Activated CD4-positive, alpha-beta T cell treated with anti-CD3 and anti-CD28 coated beads, Interleukin-2, amount 10 ng/mL, durations not matched to agents 24 days and 14 days (primary cell): ENCODE measurements at places on chromosomes 4 and X.

GRCh38 chr4:23866450-23867075 is 23.3 kb downstream of the PPARGC1A start:
- DNase-seq: no peak

GRCh38 chr4:62474802-62475201 is 1274.7 kb downstream of the ADGRL3 start:
- no peak for DNase-seq

DNA sequence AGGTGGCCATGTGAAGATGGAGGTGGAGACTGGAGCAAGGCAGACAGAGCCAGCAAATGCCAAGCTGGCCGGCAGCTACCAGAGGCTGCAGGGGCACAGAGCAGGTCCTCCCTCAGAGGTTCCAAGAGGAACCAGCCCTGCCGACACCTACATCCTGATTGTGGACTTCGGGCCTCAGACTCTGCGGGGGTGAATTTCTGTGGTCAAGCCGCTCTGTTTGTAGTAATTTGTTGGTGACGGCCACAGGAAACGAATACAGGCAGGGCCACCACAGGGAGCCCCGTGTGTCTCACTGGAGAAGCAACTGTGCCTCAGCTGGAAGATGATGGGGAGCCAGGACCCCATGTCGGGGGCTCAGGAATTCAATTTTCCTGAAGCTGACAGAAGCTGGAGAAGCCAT is 28.3 kb downstream of the ZFYVE28 start:
- DNase-seq: no peak

DNA sequence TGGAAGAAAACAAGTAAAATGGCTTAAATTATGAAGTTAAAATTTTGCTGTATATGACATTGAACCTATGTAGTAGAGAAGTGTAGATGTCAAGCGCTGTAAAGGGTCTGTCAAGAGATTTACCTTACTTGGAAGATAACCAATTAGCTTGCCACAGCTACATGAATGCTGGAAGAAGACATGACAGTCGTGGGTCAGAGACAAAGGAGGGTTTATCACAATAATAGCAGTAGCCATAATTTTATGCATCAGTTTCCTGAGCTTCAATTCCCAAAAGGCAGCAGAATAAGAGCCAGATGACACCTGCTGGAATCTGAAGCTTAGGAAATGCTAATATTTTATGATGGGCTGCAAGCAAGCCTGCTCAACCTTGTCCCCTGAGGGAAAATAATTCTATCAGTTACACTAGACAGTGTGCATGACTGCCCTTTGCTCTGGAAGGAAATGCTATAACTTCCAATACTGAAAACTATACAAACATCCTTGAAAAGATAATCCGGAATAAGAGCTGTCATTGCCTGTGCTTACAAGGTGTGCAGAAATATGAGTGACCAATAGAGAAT is 292.9 kb downstream of the PRDM5 start:
- DNase-seq: no peak

- DNase-seq: no peak
These were observed 32.4 kb downstream of the PRMT9 start for GRCh38 chr4:147651563-147651962.

- DNase-seq: no peak
These were observed 49.8 kb downstream of the SMPX start for GRCh38 chrX:21708116-21708515.

- DNase-seq: no peak
These were observed 60.6 kb downstream of the GSPT2 start for GRCh38 chrX:51803833-51804232.

DNA sequence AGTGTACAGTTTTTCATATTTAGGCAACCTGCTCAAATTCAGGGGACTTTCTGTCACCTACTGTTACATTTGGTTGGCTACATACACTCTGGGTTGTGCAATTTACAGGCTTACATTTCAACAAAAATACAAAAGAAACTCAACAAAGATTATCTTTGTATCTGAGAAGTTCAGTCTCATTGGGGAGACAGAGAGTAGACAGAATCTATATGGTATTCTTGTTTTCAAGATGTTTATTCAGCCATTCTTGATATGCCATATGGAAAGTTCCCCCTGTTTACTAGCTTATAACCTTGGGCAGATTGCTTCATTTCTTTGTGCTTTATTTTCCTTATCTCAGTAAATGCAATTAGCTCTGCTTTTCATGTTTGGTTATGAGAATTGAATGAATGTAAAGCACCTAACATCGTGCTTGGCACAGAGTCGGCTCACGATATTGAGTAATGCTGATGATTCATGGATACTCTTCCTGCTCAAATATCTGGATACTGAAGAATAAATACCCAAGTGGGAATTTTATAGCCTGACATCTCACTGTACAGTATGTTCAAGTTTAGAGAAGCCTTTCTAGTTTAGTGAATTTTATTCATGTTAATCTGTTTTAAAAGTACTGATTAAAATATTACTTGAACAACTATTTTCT is 96.5 kb upstream of the PACRGL start:
- no peak for DNase-seq
